CD4-positive, alpha-beta T cell treated with Interleukin-15 for 4 hours (primary cell): ENCODE measurements at places on chromosomes 13 and 19.

DNA sequence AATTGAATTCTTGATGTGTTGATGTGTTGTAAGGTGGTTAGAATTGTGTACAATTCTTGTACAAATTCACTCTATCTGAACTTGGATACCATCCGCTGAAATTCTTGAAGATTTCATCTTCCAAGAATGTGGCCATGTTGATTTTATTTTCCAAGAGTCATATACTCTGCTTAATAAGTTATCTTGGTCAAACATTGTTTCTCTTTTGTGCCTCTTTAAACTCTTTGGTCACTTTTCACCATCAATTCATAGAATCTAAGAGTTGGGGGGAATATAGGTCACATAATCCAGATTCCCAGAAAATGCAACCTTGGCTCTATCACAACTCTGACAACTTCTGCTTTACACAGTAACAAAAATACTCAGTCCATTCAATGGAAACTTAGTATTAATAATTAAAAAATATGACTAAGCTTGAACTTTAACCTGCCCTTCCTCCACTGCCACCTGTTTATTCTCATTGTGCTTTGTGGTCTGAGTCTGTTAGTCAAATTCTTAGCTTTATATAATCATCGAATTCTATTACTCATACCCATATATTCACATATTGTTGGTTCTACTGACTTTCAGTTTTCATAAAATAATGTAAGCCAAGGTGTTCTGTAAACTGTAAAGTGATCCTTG is 373.2 kb downstream of the LMO7 start:
- no peak for DNase-seq

- DNase-seq = no peak
Measured at GRCh38 chr13:105058517-105058916, 1476.9 kb downstream of the EFNB2 start.

DNA sequence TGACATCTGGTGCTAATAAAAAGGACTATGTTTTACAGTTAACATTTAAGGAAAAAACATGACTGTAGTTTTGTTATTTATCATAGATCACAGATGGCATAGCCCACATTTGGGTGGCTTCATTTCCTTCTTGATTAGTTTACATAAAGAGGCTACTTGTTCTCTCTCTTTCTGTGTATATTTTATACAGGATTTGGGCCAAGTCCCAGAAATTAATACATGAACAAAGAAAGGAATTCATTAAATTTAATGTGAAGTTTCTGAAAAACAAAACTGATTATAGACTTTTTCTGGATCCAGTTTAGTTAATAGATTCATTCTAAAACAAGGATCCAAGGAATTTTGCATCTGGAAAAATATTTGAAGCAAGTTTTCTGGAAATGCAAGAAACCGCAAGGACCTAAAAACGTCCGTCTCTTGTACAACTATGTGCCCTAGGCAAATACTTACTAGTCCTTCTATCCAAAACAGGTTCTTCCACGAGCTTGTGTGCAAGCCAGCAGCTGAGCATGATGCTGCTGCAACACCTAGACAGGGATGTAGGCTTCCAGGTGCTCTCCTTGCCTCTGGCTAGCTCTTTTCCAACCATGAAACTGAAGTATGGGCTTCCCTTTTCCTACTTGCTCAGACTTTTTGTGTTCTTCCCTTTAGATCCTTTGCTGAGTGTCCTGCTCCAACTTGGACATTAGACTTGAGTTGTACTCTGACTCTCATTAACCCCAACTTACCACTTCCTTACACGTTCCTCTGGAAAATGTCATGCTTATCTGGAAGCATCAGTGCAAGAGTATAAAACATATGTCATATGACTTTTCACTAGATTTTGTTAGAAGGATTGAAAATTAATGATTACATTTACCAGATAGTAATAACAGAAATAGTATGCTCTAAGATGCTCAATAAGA is 161.5 kb upstream of the STARD13 start:
- no peak for DNase-seq

DNA sequence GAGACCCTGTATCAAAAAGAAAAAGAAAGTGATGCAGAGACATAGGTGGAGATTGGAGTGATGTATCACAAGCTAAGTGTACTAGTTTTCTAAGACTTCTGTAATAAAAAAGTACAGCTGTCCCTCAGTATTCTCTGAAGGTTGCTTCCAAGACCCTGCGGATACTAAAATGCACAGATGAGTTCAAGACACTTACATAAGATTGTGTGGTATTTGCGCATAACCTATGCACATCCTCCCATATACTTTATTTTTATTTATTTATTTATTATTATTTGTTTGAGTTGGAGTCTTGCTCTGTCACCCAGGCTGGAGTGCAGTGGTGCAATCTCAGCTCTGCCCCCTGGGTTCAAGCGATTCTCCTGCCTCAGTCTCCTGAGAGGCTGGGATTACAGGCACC is 13.6 kb upstream of the HAS1 start:
- DNase-seq = no peak

DNA sequence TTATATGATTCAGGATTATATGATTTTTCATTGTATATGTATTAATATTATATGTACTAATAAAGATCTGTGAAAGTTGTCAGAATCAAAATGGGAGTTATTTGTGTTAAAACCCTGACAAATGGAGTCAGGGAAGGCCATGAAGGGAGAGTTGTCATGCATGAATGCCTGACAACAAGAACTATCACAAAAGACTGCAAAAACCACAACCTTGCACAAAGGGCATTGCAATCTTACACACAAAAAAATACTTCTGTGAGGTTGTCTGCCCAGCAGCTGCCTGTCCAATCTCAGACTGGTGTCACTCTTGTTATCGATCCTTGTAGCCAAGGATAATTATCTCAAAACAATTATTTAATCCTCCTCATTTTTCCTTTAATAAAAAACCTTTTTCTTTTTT is 21.2 kb upstream of the RBM26 start:
- DNase-seq = no peak

DNA sequence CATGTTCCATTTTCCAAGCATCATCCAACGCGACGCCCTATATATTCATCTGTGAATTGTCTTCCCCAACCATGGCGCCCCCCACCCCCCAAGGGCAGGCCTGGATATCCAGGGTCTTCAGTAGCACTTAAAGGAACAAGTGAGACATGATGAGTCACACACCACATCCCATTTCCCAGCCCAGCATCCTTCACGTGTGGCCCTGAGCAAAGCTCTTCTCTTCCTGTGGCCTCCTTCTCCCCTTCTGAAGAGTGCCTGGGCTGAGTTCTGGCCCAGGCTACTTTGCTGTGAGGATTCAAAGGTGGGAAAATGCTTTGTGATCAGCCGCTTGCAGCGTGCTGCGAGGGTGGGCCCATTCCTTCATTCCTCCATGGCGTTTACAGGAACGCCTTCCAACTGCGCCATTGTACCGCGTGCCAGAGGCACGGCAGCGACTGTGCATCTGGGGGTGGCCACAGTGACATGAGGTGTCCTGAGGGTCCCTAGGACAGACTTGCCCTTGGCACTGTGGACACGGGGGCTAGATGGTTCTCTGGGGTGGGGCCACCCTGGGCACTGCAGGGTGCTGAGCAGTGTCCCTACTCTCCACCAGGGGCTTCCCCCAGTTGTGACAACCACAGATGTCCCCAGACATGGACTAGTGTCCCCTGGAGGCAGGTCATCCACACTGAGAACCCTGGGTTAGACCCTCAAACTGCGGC is 11.7 kb downstream of the PLIN4 start:
- no peak for DNase-seq
